ENCODE measurements at places on chromosomes 1 and 21.

- DNase-seq: peak; percentile 58
These were observed 16.6 kb downstream of the RHBG start for GRCh38 chr1:156385534-156386031.

GRCh38 chr1:184255560-184255959 is 131.3 kb upstream of the C1orf21 start:
- no peak for DNase-seq

DNA sequence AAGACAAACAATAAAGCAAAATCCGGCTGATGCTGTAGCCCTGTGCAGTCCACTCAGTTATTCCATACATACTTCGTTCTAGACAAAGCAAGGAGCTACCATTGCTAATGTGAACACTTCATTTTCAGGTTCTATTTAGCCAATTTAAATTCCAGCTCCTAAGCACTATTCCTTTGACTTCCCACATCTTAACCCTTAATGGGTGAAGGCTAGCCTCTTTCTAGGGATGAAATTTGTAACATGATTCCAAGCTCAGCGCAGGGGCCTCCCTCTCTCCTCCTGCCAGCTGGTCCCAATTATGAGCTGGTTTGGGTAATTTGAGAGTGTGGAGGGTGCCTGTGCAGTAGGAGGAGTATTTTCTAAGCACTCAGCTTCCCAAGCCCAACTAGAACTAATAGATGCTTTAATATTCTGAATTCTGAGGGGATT is 53.9 kb upstream of the PTGFRN start:
- DNase-seq: no peak

- DNase-seq: no peak
These were observed 58.0 kb downstream of the RBM11 start for GRCh38 chr21:14273736-14274538.

GRCh38 chr21:24208562-24209260 is 1398.6 kb downstream of the MRPL39 start:
- DNase-seq: no peak

- no peak for DNase-seq
These were observed 93.6 kb upstream of the BCAR3 start for GRCh38 chr1:93775224-93775623.

- no peak for DNase-seq
These were observed 154.2 kb downstream of the CNIH3 start for GRCh38 chr1:224770336-224770693.

DNA sequence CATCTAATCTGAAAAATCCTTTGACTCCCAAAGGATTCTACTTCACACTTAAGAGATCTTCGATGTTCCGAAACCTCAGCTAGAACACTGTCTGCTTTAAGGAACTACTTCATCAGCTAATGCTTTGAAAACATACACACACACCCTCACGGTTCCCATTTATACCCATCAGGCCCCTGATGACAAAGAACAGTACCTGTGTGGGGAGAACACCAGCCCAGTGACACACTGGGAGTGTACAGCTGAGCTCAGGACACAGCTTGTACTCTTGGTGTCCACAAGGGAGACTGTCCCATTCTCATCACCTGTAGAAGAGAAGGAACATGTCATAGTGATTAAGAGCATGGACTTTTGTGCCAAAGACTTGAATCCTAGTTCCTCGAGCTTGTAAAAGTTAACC is 6.6 kb downstream of the WDR77 start:
- no peak for DNase-seq

GRCh38 chr1:170534626-170535147 is 2.7 kb downstream of the GORAB start:
- no peak for DNase-seq

GRCh38 chr1:32906654-32907053 is 5.5 kb upstream of the TMEM54 start:
- DNase-seq: no peak

GRCh38 chr1:192632641-192633532 is 3.1 kb upstream of the RGS13 start:
- no peak for DNase-seq

DNA sequence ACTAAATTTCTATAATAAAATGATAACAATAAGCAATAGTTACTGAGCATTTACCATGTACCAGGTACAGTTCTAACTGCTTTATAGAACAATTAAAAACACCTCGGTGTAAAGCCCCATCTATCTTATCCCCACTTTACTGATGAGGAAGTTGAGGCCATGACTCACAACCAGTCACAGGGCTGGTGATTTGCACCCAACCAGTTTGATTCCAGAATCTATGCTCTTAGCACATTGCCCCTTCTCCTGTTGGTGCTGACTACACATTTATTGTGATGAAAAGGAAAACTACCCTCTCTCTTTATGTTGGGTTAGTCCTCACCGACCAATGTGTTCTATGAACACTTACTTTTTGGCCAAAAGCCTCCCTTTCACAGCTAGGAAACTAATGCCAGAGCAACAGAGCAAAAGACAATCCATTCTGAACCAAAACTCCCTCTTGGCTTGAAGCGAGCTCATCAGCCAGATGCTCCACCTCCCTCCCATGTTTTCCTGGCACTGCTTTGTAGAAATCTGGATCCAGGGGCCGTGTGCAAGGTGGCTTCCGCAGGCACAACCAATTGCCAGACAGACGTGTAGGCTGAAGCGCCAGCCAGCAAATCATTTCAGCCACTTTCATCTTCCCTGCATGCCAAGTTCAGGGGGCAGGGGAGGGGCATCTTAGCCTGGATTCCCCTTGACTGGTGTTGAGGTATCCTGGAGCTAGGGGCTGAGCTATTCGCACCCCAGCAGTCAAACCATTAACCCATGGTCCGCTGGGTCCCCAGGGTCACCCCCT is 32.0 kb upstream of the SLC30A1 start:
- DNase-seq: no peak

DNA sequence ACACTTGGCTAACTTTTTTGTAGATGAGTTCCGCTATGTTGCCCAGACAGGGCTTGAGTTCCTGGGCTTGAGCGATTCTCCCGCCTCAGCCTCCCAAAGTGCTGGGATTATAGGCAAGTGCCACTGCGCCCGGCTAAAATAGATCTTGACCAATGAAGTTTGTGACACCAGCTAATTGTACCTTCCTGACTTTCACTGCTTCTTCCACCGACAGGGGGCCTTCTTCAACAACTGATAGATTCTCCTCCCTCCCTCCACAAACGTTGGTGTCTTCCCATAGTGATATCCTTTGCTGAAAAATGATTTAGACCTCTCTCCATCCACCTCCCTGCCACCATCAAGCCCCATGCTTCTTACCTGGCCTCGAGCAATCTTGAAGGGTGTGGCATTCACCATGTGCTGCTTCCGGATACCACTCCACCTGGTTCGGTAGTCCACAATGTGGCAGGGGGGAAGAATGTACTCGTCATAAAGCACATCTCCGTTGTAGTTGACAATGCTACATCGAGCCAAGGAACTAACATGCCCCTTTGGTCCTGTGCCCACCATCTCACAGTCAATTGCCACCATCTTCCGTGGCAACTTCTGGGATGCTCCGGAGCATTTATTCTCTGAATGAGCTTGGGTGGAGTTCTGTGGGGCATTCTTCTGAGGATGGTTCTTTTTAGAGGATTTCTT is 1.6 kb upstream of the METTL25B start:
- DNase-seq: no peak

DNA sequence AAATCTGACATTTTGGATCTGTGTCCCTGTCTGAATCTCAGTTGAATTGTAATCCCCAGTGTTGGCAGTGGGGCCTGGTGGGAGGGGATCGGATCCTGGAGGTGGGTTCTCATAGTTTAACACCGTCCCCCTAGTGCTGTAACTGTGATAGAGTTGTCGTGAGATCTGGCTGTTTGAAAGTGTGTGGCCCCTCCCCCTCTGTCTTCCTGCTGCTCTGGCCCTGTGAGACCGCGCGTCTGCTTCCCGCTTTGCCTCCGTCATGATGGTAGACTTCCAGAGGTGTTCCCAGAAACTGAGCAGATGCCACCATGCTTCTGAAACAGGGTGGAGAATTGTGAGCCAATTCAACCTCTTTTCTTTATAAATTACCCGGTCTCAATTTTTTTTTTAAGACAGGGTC is 25.0 kb downstream of the AGPAT3 start:
- DNase-seq: no peak

- DNase-seq: no peak
These were observed 1.9 kb downstream of the SH2D2A start for GRCh38 chr1:156814571-156815260.

GRCh38 chr1:233242827-233243483 is 52.6 kb downstream of the PCNX2 start:
- no peak for DNase-seq

GRCh38 chr1:107525961-107526360 is 385.1 kb downstream of the NTNG1 start:
- DNase-seq: no peak

GRCh38 chr1:110636149-110636935 is 30.2 kb upstream of the KCNA2 start:
- no peak for DNase-seq

- DNase-seq: no peak
These were observed 37.6 kb downstream of the DIPK1A start for GRCh38 chr1:92923664-92924063.

DNA sequence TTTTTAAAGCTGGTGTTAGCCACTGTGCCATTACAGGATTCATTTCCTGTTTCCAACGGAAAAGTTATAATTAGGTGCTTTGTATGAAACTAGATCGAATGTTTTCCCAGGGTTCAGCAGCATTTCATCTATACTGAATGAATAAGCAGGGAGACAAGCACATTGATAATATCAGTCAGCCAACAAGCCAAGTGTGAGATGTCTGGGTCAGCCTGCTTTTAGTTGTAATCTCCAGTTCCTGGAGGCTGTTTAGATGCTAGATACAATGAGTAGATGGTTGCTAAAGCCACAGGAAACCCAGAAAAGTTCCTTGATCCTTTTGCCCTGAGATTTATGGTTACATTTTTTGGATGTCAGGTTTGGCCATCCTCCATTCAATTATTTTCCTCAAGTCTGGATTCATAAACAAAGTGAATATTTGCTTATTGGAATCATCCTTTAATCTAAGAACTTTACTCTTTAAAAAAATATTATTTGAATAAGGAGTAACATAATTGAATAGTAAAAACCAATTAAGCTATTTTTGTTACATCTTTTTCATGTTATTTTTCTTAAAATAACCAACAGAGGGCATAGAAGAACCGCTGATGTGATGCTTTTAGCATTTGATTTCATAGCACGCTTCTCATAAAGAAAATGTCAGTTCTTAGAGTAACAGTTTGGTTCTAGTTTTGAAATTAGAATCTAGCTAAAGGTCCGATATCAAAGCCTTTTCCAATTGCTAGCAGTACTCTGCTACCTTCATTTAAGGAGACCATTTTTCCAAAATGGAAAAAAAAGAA is 76.6 kb downstream of the HSPA13 start:
- DNase-seq: no peak

- no peak for DNase-seq
These were observed 196.4 kb downstream of the CLEC20A start for GRCh38 chr1:178300352-178300699.

GRCh38 chr1:39380036-39380435 is 111.4 kb upstream of the BMP8A start:
- DNase-seq: no peak

DNA sequence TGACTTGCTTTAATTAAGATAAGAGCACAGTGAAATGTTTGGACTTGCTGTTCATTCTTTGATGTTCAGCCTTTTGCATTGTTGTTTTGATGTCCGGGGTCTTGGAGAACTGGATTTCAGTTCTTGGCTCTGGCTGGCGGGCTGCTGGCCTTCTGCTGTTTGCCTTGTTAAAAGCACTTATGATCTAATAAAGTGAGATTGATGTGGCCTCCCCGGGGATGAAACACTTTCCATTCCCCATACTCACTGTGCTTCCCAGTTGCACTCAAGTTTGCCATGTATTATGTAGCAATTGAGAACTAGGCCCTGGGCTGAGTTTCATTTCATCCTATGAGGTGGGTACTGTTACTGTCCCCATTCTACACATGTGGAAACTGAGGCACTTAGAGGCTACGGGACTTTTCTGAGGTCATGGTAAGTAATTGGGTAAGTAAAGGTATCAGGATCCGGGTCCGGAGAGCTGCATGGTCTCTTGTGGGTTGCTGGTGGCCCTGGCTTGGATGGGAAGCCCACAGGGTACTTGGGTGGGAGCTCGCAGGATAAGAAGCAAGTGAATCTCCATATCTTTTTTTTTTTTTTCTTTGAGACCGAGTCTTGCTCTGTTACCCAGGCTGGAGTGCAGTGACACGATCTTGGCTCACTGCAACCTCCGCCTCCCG is 127.7 kb upstream of the ZBTB40 start:
- no peak for DNase-seq

- DNase-seq: no peak
These were observed 125.2 kb upstream of the KCNJ6 start for GRCh38 chr21:38041493-38041892.

- no peak for DNase-seq
These were observed 3.8 kb downstream of the TNN start for GRCh38 chr1:175071276-175071943.

DNA sequence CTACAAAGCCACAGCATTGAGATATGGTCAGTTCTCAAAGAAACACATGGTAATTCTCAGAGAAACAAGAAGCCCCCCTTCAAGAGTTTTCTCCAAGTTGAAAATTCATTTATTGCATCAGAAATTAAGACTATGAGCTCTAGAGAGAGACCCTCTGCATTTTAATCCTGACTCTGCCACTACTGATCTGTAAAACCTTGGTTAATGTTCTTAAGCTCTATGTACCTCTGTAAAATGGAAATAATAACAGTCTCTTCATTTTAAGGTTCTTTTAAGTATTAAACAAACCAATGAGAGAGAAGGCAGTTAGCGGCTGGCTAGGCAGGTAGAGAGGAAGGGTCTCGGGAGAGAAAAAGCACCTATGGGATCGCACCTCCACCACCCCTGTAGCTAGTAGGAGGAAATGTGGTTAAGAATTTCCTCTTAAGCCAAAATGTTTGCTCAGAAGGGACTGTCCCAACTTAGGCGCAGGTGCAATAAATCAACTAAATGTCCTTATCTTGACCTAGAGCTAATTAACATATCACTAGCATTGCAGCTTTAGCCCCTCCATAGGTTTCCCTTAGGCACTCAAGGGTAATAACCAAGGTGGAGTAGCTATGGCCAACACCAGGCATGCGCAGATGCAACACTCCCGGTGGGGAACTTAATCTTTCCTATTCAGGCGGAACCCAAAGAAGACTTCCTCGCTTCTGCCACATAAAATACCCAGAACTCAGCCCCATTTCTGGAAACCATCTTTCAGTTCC is 1685.4 kb downstream of the MRPL39 start:
- DNase-seq: no peak

GRCh38 chr1:57325117-57325516 is 98.7 kb downstream of the DAB1 start:
- no peak for DNase-seq

DNA sequence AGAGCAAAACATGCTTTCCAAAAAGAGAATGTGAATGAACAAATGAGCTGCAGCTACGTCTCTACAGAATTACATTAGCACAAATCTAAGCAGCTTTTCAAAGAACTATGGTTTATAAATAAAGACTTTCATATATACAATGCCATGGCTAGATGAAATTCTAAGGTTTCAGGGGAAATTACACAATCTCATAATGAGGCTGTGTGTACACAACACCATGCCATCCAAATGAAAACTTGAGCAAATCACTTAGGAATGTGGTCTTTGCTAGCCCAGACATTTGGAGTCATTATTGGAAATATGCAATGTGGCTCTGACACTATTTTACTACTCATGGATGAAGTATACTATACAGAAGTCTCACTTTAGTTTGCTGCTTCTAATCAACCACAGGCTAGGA is 37.5 kb downstream of the SPAG17 start:
- DNase-seq: no peak
